ENCODE measurements at places on chromosomes 5 and 9. TPM values are rescaled to one million over a fixed set of nuclear protein-coding genes. Genes with fewer than 3 reads are reported as not detected.
A peak's percentile ranks its signal among the peaks of the same experiment; 100 is the strongest.

DNA sequence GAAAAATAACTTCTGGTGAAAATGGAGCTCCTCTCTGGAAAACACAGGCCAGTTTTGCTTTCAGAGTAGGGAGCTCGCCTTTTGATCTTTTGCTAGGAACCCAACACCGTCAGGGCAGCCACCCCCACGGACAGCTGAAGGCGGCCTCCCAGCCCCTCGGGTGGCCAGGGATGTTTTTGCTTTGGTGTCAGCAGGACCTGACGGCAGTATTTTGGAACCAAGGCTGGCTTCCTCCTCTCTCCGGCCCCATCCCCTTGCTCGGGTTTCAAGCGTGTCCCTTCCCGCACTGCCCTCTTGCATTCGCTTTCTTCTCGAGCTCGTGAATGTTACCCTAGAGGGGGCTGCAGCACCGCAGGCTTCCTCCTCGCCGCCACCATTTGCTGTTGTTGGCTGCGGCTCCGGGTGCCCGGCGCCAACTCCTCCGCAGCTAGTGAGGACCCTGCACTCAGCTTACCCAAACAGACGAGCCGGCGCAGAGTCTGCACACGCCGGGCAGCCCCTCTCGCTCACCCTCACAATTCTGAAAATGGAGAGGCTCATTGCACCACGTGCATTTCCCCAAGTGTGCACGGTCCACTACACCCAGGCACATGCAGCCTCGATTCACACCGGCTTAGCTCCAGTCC lies 35.5 kb upstream of the ADAMTSL1 start:
- no peaks in the 10 kb centered on the region for H3K4me1 ChIP-seq
- DNase-seq = peak; percentile 24
- peak overlapping the region; percentile 3 for H3K4me3 ChIP-seq
- no peaks in the 10 kb centered on the region for H3K27me3 ChIP-seq

GRCh38 chr5:17309462-17309861 lies 92.0 kb downstream of the BASP1 start:
- no peaks in the 10 kb centered on the region for H3K27me3 ChIP-seq
- H3K36me3 ChIP-seq = no peaks in the 10 kb centered on the region
- no peak overlapping the region for H3K27ac ChIP-seq
- no peak overlapping the region for H3K4me3 ChIP-seq
- no peaks in the 10 kb centered on the region for H3K4me1 ChIP-seq

- H3K36me3 ChIP-seq = no peaks in the 10 kb centered on the region
- H3K27me3 ChIP-seq = no peaks in the 10 kb centered on the region
- H3K4me3 ChIP-seq = no peak overlapping the region
- DNase-seq = no peak
Measured at GRCh38 chr9:105887679-105888078, 193.3 kb downstream of the TMEM38B start.

DNA sequence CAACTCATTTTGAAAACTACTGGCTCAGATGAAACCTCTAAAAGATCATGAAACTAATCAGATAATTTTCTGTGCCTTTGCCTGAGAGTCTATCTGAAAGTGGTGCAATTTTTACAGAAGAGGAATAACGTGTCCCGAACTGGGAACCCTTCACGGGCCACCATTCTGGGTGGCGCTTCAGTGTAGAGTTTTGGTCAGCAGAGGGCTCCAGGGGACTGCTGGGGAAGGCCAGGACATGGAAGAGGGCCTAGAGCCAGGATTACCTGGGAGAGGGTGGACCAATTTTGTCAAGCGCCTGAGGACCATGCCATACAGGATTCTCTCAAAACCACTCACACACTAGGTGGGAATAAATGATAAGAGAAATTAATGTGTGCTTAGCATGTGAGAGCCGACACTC lies 49.7 kb upstream of the PLEKHG4B start:
- no peak for DNase-seq
- H3K27me3 ChIP-seq = no peaks in the 10 kb centered on the region
- no peak overlapping the region for H3K4me3 ChIP-seq
- no peaks in the 10 kb centered on the region for H3K4me1 ChIP-seq
- no peaks in the 10 kb centered on the region for H3K36me3 ChIP-seq

DNA sequence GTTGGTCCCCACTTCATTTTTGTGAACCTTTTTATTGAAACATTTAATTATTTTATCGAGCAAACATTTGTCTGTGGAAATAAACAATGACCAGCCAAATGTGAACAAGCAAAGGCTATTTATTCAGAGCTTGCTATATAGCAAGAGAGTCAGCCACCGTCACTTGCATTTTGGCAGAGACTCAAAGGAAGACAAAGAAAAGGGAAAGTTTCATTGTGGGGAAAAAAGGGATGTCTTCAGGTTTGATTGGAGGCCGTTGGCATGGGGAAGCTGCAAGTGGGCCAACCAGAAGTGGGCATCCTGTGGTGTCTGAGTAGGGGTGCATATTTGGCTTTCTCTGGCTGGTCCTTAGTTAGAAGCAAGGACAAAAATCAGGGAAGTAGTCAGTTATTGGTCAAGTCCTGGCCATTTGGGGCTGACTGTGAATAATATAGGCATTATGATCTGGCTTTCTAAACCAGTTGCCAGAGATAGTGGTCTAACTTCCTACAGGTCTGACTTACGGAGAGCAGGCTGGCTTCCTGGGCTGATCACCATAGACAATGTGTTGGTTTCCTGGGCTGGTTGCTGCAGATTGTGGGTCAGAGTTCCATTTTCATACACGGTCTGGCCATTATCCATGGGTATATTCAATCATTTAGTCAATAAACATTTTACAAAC lies 16.6 kb downstream of the ENC1 start:
- no peaks in the 10 kb centered on the region for H3K36me3 ChIP-seq
- H3K27me3 ChIP-seq = no peaks in the 10 kb centered on the region
- H3K27ac ChIP-seq = no peak overlapping the region

The ITGA2 gene
- total RNA-seq = 19.7 TPM

DNA sequence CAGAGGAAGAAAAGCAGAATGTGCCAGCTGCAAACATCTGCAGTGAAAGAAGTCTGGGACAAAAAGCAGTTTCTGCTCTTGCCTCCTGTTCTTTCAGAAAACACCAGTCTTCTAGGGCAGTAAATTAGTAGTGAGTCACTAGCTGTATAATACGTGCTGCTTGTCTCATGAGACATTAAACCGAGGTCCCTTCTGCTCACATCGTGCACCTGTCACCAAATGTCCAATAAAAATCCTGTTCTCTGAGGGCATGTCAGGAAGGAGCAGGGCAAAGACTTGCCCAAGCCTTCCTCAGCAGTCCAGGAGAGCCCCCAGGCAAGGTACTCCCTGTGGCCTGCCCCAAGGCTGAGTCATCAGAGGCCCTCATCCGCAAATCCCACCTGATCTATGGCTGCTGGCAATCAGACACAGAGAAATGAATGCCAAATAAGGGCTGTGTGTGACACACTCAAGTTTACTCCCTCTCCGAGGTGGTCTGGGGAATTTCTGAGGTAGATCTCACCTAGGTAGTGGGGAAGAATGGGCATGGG lies 255.3 kb upstream of the SMARCA2 start:
- no peak overlapping the region for H3K27ac ChIP-seq
- H3K36me3 ChIP-seq = no peaks in the 10 kb centered on the region
- DNase-seq = no peak
- H3K4me3 ChIP-seq = no peak overlapping the region

- H3K27ac ChIP-seq = no peak overlapping the region
- H3K36me3 ChIP-seq = no peaks in the 10 kb centered on the region
- DNase-seq = no peak
- no peaks in the 10 kb centered on the region for H3K27me3 ChIP-seq
Measured at GRCh38 chr5:14410394-14411201, 171.0 kb upstream of the OTULINL start.

DNA sequence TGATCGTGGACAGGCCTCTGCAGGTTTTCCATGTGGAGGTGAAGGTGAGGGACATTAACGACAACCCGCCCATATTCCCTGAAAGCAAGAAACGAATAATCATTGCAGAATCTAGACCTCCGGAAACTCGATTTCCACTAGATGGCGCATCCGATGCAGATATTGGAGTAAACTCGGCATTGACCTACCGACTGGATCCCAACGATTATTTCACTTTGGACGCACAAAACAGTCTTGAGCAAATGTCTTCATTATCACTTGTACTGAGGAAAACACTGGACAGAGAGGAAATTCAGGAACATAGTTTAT lies 621 bp downstream of the PCDHA13 start:
- no peak for DNase-seq
- H3K4me1 ChIP-seq = no peaks in the 10 kb centered on the region
- H3K36me3 ChIP-seq = no peaks in the 10 kb centered on the region
- no peak overlapping the region for H3K27ac ChIP-seq
- H3K27me3 ChIP-seq = no peaks in the 10 kb centered on the region

DNA sequence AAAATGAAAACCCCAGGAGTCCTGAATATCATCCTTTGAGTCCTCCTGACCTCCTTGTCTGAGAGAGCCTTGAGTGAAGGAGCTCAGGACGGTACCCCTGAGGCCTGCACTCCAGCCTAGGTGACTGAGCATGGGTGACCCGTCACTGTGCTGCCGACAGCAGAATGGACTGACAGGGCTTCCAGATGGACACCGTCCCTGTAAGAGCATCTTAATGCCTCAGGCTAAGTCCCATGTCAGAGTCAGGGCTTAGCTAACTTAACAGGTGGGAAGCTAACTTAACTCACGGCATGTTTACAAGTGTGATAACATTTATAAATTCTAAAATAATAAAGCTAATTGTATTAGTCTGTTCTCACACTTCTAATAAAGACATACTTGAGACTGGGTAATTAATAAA lies 68.3 kb downstream of the IL6ST start:
- no peak for DNase-seq
- no peak overlapping the region for H3K4me3 ChIP-seq
- H3K36me3 ChIP-seq = no peaks in the 10 kb centered on the region
- H3K27me3 ChIP-seq = no peaks in the 10 kb centered on the region
- no peaks in the 10 kb centered on the region for H3K4me1 ChIP-seq
- H3K27ac ChIP-seq = no peak overlapping the region

GRCh38 chr9:15738011-15738410 lies 185.2 kb downstream of the CCDC171 start:
- no peak overlapping the region for H3K4me3 ChIP-seq
- no peak for DNase-seq
- H3K27ac ChIP-seq = no peak overlapping the region
- no peaks in the 10 kb centered on the region for H3K4me1 ChIP-seq
- H3K27me3 ChIP-seq = no peaks in the 10 kb centered on the region
